ENCODE measurements at places on chromosomes 13 and 19.

- DNase-seq: no peak
Observed at GRCh38 chr13:20405691-20406090, 120.0 kb downstream of the CRYL1 start.

GRCh38 chr19:44142059-44142433 is 692 bp downstream of the ZNF234 start:
- DNase-seq: no peak

DNA sequence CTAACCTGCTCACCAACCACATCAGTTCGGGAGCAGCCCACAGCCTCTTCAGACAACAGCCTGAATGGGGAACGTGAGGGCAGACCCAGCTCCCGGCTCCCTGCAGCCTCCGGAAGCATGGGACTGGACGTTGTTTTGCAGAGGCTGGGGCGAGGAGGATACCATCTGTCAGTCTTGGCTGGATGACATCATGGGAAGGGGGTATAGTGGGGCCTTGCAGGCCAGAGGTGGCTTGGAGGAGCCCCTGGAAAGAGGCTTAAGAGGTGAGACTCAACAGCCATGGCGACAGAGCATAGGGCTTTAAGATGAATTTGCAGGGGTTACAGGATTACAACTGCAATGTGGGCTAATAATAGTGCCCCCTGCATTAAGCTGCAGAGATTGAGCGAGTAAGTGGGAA is 1.5 kb downstream of the FXYD3 start:
- no peak for DNase-seq

GRCh38 chr19:7622933-7623685 is 6.2 kb downstream of the XAB2 start:
- DNase-seq: no peak

DNA sequence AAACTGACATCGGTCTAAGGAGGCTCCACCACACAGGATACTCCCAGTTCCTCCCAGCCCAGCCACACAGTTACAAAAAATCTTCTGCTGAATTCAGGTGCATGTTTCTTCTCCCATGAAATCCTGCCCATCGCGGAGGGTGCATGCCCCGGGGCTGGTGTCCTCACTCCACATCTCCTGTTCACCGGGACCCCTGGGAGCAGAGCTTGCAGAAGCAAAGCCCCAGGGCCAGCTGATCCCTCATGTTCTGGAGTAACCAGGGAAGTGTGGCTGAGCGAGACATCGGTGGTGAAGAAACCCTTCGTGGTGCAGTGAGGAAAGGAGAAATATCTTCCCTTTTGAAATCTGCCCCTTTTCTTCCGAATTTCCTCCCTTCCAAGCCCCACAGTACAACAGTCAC is 904 bp upstream of the SIGLEC9 start:
- DNase-seq: no peak
